ENCODE measurements at places on chromosomes 3 and 15.

DNA sequence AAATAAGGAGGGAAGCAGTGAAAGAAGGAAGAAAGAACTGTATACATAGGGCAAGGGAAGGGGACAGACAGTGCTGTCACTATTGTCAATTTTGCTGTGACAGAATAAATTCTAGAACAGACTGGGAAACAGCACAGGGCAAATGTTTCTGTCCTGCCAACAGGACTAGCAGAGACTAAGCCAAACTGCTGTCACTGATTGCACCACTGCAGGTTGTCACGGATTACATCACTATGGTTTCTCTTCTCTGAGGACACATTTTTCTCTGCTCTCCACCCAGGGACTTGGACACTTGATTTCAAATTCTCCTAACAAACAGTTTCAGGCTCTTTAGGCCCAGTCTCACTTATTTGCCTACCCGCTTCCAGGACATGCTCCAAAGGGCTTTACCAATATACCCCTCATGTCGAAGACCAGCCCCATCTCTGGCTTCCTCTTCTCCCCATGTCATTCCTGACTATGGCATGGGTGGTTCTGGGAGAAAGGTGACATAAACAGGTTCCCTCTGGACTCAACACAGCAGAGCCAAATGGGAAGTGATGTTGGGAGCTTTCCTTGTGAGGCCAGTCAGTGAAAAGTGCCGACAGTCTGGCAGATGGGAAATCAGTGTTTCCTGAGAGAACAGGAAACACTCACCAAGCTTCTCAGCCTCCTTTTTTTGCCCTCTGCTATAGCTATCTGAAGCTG, 70.2 kb upstream of the ST3GAL6 start:
- no peak for DNase-seq

- DNase-seq = no peak
These were observed 72.1 kb upstream of the MAGI1 start for GRCh38 chr3:66110840-66111239.

GRCh38 chr15:38189671-38190295, 62.9 kb upstream of the SPRED1 start:
- DNase-seq = no peak

DNA sequence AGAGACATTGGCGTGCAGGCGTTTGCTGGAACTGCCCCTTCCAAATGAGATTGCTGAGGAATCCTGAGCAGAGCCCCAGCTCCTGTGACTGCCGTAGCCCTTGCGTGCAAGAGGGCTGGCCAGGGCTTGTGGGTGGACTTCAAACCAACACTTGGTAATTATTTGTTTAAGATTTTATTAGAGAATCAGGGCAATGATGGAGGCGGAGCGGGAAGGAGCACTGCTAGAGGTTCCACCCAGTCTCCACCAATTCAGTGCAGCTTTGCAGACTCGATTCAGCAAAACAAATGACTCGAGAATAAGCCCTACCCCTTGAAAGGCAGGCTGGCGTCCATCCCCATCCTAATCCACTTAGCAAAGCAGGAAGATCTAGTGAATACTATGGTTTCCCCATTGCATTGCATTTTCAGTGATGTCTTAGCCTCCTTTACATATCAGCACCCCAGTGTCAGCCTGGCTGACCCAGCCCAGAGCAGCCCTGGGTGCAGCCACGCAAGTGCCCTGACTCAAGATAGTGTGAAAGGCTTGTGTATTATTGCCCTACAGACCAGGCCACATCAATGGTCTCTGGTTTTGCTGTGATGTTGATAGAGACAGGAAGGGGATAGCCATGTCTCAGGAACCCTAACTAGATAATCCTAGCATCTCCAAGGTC, 26.0 kb downstream of the GLDN start:
- DNase-seq = no peak

DNA sequence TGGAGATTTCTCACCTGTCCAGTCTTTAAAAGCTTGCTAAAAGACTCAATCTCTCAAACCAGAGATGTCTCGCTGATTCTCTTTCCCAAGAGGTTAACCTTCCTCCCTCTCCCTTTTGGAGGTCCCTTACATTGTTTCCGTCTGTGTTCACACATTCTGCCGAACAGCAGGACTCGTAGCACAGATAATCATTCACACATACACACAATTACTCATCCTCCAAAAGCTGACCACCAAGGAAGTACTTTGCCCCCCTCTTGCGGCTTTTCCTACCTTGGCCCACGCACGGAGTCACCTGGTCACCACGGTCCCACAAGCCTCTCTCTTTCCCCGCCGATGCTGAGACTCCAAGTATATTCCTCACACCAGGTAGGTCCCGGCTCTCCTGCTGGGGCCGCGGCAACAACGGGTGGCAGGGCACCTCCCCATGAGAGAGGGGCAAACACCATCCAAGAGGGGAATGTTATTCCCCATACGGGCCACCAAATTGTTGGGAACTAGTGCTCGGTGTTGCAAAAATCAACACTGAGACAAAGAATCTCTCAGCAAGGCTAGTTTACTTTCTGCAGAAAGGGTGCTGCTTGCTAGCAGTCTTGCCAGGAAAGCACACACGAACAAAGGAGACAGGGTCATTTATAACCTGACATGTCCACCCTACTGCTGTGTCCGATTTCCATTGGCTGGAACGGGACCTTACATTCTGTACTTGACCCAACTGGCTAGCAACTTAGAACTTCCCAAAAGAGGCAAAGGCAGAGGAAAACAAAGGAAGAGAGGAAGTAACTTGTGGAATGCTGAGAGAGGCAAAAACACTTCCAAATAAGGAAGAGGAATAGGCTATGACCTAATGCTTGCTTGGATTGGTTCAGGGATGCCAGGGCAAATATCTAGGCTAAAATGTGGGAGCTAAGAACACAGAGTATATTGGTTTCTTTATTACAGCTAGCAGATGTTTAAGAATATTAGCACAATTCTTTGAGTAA, 102.1 kb upstream of the NECTIN3 start:
- no peak for DNase-seq

- no peak for DNase-seq
These were observed 18.9 kb upstream of the CTNNB1 start for GRCh38 chr3:41180396-41180795.

GRCh38 chr3:35665390-35666055, 26.2 kb downstream of the ARPP21 start:
- no peak for DNase-seq

DNA sequence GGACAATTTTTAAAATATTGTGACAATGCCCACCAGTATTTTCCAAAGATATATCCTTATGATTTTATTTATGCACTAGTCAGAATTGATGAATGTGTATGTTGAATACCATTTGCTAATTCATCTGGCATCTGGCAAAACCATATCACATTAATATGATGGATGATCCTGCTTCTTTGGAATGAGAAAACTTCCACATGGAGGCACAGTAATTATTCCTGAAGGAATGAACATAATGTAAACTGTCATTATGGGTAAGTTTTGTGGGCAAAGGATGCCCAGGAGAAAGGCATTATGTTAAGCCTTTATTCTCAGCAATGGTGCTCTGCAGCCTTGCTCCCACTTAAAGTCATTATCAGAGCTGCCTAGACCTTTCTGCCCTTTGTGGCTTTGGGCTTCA, 113.0 kb upstream of the MME start:
- no peak for DNase-seq

- DNase-seq = no peak
These were observed 628.1 kb downstream of the IGSF11 start for GRCh38 chr3:118406562-118406961.

- DNase-seq = no peak
These were observed 33.2 kb upstream of the IQSEC1 start for GRCh38 chr3:13106308-13107001.

- DNase-seq = no peak
These were observed 41.4 kb upstream of the CA12 start for GRCh38 chr15:63422891-63423590.

DNA sequence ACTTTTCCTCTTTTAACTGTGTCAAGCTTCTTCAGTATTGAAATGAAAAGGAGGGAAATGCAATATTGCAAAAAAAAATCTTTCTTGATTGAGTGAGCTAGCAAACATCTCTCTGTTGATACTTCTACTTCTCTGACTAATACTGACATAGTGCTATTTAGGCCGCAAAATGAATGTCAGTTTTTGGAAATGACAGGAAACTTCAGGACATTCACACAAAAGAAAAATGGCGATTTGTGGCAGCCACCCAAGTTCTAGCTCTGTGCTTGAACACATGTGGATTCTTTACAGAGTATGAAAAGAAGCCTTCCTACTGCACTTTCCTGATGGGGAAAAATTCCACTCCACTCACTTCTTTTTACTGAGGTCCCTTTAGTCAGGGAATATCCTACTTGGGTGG, 486.8 kb upstream of the ALCAM start:
- no peak for DNase-seq

- no peak for DNase-seq
These were observed 309.8 kb upstream of the DCBLD2 start for GRCh38 chr3:99211309-99211708.

DNA sequence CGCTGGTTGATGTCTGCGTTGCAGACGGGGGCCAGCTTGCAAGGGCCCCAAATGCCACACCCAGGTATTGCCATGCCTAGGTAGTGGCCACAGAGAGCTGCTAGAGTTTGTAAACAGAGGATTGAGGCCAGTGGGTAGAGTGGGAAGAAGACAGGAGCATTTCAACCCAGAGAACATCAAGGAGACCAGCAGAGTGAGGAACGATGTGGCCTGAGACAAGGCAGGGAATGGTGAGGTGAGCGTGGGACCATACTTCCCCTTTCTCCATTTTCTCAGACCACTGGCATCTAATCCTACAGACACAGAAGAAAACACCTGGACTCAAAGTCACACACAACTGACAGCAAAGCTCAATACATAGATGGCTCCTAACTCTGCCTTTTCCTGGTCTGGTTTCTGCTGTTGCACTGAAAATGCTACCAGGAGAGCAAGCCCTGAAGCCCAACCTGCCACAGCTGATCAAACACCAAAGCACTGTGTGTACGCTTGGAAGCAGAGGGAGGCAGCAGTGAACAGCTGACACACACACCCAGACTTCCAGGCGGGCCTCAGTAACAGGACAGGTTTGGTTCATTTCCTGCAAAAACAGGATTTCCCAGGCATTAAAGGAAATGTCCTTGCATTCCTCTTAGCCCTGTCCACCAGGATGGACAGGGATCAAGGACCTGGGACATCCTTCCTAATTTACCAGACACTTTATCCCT, 1.6 kb downstream of the FAM174B start:
- peak; percentile 73 for DNase-seq

GRCh38 chr3:24164967-24165602, 220.0 kb downstream of the NR1D2 start:
- no peak for DNase-seq

DNA sequence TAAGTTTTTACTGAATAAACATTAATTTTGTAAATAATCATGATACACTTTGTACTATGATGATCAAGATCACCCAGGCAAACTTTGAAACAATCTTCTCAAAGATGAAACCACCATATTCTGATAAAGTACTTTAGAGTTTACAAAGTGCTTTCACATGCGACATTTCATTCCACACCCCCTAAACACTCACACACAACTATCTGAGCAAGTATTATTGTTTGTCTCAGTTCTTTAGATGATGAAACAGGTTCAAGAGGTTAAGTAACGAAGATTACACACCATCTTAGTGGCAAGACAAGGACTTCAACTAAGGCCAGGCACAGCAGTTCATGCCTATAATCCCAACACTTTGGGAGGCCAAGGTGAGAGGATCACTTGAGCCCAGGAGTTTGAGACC, 37.6 kb downstream of the ZNF148 start:
- DNase-seq = no peak

DNA sequence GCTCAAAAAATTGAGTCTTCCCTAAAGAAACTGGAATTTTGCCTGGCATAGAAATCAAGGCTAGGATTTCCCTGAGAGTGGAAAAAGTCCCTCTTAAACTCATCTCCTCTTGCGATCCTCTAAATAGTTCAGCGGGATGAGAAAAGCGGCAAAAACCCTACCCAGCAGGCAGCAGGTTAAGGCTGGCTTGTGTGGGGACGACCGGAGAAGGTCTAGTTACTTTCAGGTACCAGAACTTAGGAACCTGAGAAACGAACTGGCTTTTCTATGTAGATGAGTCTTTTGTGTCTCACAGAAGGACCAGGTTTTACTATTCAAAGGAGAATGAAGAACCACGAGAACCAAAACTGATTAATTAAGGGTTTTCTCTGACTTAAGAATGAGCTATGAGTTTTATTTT, 523.7 kb upstream of the TGFBR2 start:
- DNase-seq = no peak

GRCh38 chr3:65778968-65779367, 259.8 kb downstream of the MAGI1 start:
- DNase-seq = no peak

- DNase-seq = no peak
These were observed 12.3 kb upstream of the BDH1 start for GRCh38 chr3:197567904-197568681.

- DNase-seq = no peak
These were observed 65.8 kb downstream of the SV2B start for GRCh38 chr15:91165850-91166249.

- no peak for DNase-seq
These were observed 13.6 kb upstream of the BAHD1 start for GRCh38 chr15:40427188-40427587.

GRCh38 chr15:51144021-51144532, 49.4 kb upstream of the TNFAIP8L3 start:
- DNase-seq = no peak

DNA sequence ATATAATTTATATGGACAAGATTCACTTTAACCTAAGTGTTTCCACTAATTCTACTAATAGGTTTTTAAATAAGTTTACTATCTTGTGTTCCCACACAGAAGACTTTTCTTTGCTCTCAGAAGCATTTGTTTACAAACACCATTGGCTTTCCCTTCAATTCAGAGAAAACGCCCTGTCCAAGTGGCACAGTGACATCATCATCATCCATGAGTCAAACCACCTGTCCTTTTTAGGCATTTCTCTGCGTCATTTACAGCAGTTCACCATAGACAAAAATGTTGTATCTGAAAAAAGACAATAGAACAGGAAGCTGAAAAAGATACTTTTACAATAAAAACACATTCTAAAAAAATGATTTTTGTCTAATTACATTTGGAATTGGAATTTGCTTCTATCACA, 9.3 kb upstream of the BCL2L10 start:
- DNase-seq = no peak

- no peak for DNase-seq
These were observed 62.9 kb upstream of the XCR1 start for GRCh38 chr3:46090161-46090591.

GRCh38 chr3:32120471-32120870, 14.1 kb downstream of the GPD1L start:
- no peak for DNase-seq

DNA sequence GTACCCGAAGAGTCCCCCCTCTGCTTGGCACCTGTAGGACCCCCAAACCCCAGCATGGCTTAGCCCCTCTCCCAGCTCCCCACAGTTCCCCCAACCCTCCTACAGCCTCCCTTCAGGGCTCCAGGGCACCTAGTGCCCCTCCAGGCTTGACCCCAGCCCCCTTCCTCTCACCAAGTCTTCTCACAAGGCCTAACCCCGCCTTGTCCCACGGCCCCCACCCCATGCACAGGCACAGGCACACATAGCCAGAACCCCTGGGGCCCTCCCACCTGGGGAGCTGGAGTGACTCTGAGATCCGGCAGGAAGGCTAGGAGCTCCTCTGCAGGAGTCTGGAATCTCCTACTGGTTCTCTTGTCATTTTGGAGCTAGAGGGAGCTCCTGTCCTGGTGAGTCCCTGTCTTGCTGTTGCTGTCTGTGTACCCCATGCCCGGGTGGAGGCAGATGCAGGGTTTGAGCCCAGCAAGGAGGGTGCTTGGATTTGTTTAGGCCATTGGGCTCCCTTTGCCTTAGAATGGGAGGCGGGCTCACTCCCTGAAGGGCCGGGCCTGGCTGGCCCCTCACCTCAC, 39.6 kb downstream of the KLF13 start:
- DNase-seq = no peak

Data from NCI-H774 (cell line).